T-cell (primary cell): ENCODE measurements at places on chromosomes 6 and 20. TPM values are rescaled to one million over a fixed set of nuclear protein-coding genes. Genes with fewer than 3 reads are reported as not detected.

The RIPPLY2 gene
- not detected for total RNA-seq

GRCh38 chr6:85463621-85464259 is 13.9 kb downstream of the NT5E start:
- no peak for DNase-seq

GRCh38 chr6:7999201-7999600 is 65.0 kb downstream of the BLOC1S5 start:
- no peak for DNase-seq

- no peak for DNase-seq
Observed at GRCh38 chr20:32192698-32193097, 14.8 kb downstream of the PLAGL2 start.

DNA sequence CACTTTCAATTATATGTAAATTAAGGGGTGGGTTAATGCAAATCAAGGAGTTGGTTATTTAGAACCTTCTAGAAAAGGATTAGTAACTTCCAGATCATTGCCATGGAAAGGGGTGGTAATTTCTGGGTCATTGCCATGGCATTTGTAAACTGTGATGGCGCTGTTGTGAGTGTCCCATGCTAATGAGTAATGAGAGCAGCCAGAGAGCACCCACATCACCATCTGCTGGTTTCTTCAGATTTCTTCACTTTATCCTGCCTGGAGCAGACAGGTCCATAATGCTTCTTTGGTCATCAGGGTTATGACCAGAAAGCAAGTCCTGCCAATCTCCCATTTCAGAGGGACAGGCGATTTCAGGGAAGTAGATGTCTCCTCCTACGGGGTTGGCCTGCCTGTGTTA is 311.3 kb upstream of the CNR1 start:
- no peak for DNase-seq
